ENCODE measurements at places on chromosomes 2 and 18.

DNA sequence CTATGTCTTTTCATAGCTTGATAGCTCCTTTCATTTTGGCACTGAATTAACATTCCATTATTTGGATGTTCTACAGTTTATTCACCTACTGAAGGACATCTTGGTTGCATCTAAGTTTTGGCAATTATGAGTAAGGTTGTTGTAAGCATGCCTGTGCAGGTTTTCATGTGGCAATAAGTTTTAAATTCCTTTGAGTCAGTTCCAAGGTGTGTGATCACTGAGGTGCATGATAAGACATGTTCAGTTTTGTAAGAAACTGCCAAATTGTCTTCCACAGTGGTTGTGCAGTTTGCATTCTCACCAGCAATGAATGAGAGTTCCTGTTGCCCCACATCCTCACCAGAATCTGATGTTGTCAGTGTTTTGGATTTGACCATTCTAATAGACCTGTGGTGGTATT lies 24.2 kb downstream of the XDH start:
- DNase-seq, result no peak

DNA sequence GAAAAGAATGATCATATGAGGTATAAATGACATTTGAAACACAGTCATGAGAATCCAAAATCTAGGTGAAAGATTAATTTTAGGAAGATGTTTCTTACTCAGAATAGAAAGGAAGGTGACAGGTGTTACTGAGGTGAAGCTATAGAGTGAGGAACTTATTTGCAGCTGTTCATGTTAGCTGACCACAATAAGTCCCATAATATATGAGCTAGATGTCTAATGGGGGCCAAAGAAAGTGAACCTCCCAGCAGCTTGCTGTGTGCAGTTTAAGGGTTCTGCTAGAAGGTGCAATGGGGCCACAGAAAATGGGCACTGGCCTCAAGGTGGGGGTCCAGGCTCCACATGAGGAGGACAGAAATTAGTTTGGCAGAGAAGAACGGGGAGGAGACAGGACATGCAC lies 1374.9 kb upstream of the CRIM1 start:
- no peak for DNase-seq

- no peak for DNase-seq
These were observed 14.9 kb upstream of the SNED1 start for GRCh38 chr2:240983361-240983995.

DNA sequence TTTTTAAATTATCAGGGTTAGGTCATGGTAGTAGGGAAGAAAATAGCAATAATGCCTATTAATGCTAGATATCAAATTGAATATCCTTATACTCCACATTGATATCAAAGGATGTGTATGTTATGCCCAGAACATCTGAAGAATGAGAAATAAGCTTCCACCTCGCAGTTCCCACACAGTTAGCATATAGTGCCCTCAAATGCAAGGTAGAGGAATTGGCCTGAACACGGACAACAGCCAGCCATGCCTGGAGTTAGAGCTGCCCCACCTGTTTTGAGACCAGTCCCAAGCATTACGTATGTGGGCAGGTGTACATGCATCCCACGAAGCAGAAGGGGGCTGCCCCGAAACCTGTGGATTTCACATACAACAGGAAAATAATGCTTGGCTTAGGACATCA lies 79.6 kb downstream of the SUMO1 start:
- no peak for DNase-seq

DNA sequence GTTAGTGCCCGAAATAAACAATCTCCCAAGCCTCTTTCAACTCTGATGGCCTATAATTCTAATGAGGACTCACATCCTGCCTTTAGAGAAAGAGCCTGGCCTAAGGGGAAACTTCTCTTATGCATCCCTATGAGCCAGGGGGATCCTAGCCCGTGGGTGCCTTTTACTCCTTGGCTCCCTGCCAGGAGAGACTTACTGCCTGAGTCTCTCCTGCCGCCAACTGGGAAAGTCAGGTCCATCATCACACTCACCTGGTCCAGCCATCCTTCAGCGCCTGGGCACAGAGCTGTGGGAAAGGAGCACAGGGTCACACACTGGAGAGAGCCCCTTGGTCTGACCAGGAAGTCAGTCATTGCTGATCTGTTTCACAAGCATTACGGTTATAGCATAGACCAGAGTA lies 24.1 kb downstream of the ENOSF1 start:
- DNase-seq, result no peak

GRCh38 chr2:15809404-15809803 lies 130.9 kb upstream of the MYCN start:
- no peak for DNase-seq

GRCh38 chr2:132252894-132253264 lies 91.1 kb upstream of the ANKRD30BL start:
- DNase-seq, result no peak

GRCh38 chr2:69948032-69948962 lies 13.1 kb downstream of the ASPRV1 start:
- DNase-seq, result no peak

DNA sequence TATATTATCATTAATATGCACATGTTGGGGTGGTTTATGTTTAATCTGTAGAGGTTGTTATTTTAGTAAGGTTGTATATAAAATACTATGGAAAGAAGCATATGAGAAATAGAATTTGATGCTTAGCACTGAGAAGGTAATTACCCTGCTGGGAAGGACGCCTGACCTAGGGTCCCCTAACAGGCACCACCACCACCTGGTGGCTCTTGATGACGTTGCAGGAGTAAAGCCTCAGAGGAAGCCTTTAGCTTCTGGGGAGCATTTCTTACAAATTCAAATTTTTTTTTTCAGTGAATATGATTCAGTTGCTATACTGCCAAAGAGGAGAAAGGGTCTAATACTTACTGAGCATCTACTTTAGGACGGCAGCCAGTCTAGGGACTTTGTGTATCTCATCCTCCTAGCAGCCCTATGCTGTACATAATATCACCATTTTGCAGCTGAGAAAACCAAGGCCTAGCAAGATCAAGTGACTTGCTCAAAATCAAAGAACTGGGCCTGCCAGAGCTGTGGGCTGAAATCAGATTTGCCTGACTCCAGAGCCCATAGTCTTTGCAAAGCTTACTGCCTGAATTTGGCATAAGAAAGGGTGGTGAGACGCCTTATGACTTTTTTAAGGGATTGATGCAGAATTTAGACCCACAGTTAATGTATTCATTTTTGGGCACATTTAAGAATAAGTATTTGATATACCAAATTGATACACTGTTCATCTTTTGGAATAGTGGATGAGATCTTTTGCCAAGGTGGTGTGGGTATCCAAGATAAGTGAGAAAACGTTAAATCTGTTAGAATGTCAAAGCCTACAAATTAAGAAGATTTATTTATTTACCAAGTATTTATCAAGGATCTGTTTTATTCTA lies 78.8 kb upstream of the GAREM1 start:
- no peak for DNase-seq

GRCh38 chr18:78240101-78240500 lies 739.5 kb upstream of the SALL3 start:
- DNase-seq, result no peak

GRCh38 chr2:100180503-100180902 lies 38.1 kb upstream of the AFF3 start:
- DNase-seq, result no peak

- peak; percentile 24 for DNase-seq
These were observed 27.6 kb downstream of the CELF4 start for GRCh38 chr18:37537868-37538525.

DNA sequence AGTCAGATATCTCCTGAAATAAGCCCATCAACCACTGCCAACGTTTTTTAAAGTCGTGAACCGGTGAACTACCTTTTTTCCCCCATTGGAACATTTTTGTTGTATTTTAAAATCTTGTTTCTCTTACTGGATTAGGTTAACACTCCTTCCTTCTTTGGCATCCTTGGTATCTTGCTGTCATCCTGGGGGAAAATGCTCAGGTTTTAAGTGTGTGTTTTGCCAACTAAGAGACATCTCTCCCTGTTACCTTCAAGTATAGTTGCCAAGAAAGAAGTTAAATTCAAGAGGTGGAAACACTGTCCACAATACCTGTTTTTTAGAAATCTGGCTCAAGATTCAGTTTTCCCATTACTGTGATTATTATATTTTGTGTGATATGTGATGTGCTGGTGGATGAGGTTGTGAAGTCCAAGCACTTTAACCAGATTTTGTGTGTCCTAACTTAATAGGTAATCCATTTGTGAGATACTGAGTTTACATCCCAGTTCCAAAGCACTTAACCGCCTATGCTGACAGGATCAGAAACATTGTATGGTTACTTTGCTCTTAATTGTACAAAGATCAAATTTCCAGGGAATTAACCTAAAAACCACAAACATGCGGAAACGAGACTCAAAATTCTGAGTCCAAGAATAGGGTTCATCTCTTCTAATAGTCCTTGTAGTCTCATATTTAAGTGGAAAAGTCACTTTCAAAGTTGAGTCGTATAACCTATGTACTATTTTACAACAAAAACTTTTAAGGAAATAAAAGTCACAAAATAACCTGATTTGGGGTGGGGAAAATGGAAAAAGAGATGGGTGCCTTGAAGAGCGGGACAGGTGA lies 1.3 kb upstream of the SP3 start:
- DNase-seq, result no peak

- no peak for DNase-seq
These were observed 31.0 kb downstream of the GLI2 start for GRCh38 chr2:120766470-120767351.

- DNase-seq, result no peak
These were observed 134.6 kb upstream of the SMAD2 start for GRCh38 chr18:48064978-48065600.

DNA sequence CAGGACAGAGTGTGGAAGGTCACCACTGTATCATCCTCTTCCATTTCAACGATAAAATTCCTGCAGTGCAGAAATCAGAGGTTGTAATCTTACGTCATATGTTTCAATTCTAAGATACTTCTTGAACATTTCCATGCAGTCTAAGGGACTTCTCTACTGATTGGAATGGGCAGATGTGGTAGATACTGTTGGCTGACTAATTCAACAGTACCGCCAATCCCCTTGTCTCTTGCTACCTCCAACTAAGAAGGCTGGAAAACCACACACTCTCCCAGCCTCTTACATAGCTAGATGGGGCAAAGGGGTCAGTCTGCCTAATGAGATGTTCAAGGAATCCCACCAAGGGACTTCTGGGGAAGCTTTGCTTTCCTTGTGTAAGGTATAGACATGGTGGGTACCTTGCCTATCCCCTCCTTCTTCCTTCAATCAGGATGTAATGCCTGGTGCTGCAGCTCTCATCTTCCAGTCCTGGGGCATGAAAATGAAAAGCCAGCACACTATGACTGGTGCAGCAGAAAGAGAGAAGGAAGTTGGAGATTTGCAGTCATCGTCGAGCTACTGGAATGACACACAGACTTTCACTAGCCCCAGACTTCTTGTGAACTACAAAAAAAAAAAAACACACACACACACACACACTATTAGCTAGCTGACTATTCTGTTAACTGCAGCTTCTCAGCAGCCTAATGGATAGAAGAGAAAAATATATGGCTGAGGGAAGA lies 84.1 kb downstream of the ALPK2 start:
- DNase-seq, result no peak

- no peak for DNase-seq
These were observed 69.9 kb downstream of the MARCO start for GRCh38 chr2:119011910-119012209.

- DNase-seq, result no peak
These were observed 20.4 kb upstream of the ATOH8 start for GRCh38 chr2:85733121-85733960.

GRCh38 chr2:102294802-102295489 lies 16.4 kb upstream of the IL1RL1 start:
- DNase-seq, result no peak

GRCh38 chr2:23221236-23221635 lies 163.7 kb upstream of the KLHL29 start:
- DNase-seq, result no peak

DNA sequence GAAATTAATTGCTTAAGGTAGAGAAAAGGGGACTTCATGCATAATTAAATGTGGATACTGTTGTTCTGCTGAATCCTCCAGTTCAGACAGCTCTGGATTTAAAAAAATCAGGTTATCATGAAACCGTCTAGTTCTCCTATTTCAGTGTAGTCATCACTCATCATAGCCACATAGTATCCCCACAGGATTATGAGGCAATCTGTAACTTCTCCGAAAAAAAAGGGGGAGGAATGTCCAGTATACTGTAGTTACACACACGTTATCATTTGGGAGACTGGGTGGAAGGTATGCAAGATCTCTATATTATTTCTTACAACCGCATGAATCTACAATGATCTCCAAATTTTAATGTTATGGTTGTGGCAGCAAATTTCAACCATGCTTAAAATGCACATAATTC lies 114.0 kb downstream of the HIBCH start:
- no peak for DNase-seq

GRCh38 chr2:220966636-220967035 lies 605.5 kb downstream of the EPHA4 start:
- no peak for DNase-seq

DNA sequence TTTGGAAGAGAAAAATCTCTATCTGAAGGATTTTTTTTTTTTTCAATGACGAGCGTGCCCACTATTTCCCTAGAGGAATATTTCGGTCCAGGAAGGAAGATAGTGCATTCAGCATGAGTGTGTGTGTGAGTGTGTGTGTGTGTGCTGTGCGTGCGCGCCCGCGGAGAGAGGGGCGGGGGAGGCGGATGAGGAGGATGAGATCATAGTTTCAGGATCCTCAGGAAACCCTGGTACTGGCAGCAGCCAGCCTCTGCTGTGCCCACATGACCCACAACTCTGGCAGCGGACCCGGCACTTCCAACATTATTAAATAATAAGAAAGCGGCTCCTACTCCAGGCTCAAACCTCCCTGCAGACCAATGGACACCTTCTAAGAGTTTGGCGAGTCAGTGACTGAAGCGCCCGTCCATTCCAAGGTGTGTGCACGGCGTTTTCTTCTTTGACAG lies 217.0 kb upstream of the DTNA start:
- no peak for DNase-seq

DNA sequence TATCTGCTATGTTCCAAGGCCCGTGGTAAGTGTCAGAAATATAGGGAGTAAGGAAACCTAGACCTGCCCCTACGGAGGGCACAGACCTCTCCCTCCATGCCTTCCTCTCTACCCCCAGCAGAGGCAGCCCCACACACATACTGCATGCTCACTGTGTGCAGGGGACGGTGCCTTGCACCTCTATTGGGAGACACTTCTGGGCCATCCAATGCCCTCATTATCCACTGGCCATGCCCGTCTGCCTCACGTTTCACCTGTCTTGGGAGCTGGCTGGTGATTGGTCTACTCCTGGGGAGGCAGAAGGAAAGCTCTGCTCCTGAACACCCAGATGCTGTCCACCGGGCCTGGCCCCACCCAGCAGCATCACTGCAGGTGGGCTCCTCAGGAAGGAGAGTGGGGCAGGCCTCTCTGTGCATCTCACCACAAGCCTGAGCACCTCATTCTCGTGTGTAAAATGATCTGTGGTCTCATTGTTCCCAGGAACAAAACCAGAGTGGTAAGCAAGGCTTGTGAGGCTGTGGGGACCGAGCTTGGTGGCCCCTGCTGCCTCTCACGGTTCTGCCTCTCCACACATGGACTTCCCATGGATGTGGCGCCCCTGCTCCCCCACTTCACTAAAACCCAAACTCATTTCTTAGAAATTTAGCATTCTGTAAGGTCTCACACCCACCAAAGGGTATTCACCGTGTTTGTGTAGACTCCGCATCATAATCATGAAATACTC lies 312.5 kb upstream of the HS6ST1 start:
- DNase-seq, result no peak

Data from CMK (cell line).